ENCODE measurements at places on chromosomes 1 and 21.

DNA sequence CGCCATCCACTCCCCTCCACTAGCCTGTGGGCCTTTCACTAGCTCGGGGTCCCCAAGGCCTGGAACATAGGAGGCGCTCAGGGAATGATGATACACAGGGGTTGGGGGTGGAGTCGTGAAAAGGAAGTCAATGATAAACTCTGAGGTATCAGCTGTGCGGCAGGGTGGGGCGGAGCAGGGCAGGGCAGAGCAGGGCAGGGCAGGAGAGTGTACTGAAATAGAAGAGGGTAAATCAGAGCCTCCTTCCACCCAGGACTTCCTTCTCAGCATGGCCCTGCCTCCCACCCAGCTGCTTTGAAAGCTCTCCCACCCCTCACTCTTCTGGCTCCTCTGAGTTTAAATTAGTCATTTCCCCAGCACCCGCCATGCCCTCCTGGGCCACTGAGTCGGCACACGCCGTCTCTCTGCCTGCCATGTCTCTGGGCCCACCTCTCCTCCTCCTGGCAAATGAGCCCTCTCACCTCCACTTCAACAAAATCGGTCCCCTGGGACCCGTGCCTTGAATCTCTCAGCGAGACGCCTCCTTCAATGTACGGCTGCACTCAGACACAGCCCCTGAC lies 16.9 kb downstream of the CAPZB start:
- peak; percentile 66 for DNase-seq

DNA sequence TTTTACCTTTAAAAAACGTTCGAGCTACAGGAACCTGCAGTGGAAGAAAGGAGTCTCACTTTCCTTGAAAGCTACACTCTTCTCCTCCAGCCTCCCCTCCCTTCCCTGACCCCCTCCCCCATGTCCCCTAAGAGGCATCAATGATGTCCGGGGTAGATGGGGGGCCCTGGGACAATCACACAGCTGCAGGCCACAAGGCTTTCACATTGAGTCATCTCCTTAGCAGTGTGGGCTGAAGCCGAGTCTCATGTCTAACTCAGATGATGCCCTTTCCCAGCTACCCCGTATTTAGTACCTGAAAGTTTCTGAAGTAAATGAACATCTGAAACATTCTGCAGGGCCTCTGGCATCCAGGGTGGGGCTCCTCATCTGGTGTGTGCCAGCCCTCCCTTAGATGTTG lies 6.3 kb upstream of the GPR25 start:
- DNase-seq, result peak; percentile 68

DNA sequence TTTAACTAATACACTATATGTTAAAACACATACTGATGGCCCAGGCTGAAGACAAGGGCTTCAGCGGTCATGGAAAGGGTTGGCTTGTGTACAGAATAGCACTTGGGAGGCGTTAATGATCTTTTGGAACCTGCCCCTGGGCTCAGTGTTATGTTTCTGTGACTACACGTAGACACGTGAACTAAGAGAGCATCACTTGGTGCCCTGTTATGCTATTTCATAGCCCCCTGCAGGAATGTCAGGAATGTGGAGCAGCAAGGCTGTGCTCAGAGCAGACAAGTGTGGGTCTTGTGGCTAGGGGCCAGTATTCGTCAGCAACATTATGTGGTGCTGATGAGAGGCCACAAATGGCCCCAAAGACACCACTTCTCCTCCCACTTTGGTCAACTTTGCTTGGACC lies 132.4 kb downstream of the MAP3K21 start:
- no peak for DNase-seq

DNA sequence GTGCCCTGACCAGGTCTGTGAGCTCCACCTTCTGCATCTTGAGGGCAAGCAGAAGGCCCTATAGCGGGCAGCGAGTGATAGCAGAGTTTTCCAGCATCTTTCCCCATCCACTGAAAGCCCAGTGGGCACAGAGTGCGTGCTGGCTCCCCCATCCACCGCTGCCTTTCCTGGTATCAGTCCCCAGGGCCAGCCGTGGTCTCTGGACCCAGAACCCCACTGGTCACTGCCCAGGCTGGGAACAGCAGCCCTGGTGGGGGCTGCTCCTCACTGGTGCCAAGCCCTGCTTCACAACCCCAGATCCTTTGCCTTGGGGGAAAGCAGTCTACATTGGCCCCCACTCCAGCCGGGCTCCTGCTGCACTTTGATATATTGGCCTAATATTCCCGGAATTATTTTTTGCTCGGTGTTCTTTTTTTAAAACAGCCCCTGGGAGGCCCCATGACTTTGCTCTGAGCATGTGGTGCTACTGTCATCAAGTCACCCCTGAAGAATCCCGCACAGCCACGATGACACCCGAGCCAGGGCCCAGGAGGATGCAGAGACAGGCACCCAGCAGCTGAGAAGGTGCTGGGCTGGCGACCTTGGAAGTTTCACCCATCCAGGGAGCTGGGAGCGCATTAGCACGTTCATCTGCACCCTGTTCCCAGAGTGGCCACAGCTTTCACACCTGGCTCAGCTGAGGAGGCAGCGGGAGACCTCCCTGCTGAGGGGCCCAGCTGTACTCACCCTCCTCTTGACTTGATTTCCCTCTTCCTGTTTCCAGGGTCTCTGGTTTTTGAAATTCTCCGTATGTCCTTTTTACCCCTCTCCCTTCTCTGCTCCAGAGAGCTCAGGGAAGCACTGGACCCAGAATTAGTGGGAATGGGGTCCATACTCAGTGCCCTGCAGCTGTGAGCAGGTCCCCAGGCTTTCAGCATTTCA lies 56.9 kb downstream of the KLHDC7A start:
- no peak for DNase-seq

GRCh38 chr1:101431956-101432510 lies 195.2 kb downstream of the S1PR1 start:
- no peak for DNase-seq

GRCh38 chr1:30425046-30425445 lies 298.3 kb downstream of the MATN1 start:
- DNase-seq, result no peak

DNA sequence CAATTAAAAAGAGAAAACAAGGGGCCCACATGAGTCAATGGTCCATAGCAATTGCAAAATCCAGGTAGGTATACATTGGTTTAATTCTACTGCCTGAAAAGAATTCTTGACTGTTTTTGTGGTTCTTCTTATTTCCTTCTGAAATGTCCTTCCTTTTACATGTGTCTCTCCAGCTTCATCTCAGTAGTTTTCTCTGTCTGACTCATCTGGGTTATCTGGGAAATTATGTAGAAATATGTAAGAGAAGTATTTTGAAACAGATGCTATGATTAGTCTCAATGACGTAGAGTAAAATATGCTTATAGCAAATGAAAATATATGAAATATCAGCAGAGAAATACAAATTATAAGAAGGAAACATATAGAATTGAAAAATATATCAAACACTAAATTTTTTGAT lies 953.2 kb downstream of the BRINP3 start:
- DNase-seq, result no peak

- DNase-seq, result no peak
Observed at GRCh38 chr1:20405051-20405754, 80.8 kb downstream of the CAMK2N1 start.
